ENCODE measurements at places on chromosomes 2 and 18.

- DNase-seq = no peak
Measured at GRCh38 chr2:196176142-196176738, 4.9 kb upstream of the STK17B start.

- DNase-seq = no peak
Measured at GRCh38 chr2:7819316-7819715, 862.5 kb upstream of the ID2 start.

DNA sequence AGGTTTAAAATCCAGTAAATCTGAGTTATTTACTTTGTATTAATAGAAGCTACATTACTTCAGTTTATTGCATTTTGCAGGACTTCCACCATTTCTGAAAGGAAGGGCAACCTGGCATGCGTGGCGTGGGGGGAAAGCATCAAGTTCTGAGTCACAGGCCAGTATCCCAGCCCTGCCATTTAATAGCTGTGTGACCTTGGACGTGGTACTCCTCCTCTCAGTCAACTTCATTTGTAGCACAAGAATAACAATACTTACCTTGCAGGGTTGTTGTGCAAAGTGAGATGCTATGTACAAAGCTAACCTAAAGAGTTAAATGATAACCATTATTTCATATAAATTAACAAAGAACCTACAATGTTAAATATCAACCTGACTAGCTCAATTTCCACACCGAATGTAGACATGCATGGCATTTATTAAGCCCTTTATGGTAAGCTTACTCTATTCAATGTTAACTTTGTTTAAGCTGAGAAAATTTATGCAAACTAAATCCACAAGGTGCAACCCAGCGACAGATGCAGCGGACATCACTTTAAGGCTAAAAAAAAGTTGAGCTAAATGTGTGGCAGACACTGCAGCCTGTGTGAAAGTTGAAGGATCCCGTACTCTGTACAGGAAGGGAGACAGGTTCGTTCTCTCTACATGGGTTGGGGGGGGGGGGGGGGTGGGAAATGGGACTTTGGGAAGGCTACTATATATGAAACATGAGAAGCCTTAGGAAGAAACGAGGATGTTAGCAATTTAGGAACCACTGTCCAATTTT, 17.2 kb upstream of the STPG4 start:
- DNase-seq = no peak

GRCh38 chr18:3916082-3916481, 466.1 kb downstream of the TGIF1 start:
- no peak for DNase-seq

DNA sequence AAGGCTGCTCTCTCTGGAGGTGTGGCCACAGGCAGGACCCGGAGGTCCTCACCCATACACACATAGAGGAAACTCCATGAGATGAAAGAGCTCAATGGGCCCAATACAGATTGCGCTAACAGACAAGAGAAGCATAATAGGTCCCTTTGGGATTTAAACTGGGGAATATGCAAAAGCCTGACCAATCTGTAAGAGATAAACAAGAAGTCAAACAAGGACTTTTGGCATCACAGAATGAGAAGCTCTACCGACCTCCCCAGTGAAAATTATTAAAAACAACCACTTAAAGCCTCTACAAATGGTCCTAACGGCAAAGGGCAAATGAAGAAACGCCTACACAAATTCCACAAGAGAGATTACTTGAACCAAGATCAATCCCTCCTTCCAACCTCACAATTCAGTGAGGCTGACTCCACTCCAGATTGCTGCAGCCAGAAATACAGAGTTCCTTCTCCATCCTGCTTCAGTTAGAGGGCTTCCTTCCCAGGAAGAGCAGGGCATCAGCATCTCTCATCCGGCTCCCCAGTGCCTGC, 10.8 kb downstream of the IWS1 start:
- no peak for DNase-seq

GRCh38 chr2:204145791-204146190, 209.2 kb downstream of the ICOS start:
- no peak for DNase-seq

All from posterior cingulate gyrus (tissue), 11 donors.